ENCODE measurements at places on chromosomes 12 and 14.

DNA sequence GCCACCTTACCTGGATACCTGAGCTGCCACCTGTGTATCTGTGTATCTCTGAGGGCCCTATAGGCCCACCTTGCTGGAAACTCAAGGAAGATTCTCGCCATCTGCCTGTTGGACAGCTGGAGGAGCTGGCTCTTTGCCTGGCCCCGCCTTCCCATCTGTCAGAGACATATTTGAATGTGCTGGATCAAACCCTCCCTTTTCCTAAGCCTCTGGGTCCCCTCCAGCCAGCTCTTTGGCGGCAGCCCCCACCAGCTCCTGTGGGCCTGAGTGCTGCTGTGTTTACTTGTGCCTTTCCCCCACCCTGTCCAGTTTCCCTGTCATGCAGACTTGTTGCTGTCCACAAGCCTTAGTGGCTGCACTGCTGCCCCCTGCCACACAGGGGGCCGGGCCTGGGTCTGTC is 55.9 kb upstream of the SRSF5 start:
- DNase-seq, result no peak

DNA sequence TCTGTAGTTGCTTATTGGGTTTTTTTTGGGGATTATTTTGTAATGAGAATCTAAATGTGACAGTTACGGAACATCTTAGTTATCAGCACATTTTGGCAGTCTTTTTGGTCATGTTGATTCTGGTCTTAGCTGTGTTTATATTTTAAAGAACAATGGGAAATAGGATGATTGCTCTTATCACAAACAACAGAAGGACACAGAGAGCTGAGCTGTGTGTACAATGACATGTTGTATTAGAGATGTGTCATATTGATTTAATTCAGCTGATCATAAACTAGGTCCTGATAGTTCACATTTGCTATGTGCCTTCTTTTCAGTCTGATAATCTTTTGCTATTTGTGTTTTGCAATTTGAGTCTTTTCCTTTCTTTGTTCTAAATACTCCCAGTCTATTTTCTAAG is 781.7 kb downstream of the TRHDE start:
- no peak for DNase-seq

DNA sequence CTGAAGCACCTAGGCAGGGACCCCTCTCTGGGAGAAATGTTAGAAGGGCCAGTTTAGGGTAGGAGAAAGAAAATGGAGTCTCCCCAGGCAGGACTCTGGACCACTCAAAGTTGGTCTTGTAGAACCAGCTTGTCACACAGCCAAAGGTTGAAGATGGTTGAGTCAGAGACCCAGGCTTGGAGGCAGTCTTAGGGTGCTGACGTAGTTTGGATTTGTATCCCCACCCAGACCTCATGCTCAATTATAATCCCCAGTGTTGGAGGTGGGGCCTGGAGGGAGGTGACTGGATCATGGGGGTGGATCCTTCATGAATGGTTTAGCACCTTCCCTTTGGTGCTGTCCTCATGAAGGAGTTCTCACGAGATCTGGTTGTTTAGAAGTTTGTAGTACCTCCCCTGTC is 121.2 kb downstream of the CRACR2A start:
- no peak for DNase-seq

GRCh38 chr12:52494518-52494917 is 1.5 kb upstream of the KRT6A start:
- no peak for DNase-seq

DNA sequence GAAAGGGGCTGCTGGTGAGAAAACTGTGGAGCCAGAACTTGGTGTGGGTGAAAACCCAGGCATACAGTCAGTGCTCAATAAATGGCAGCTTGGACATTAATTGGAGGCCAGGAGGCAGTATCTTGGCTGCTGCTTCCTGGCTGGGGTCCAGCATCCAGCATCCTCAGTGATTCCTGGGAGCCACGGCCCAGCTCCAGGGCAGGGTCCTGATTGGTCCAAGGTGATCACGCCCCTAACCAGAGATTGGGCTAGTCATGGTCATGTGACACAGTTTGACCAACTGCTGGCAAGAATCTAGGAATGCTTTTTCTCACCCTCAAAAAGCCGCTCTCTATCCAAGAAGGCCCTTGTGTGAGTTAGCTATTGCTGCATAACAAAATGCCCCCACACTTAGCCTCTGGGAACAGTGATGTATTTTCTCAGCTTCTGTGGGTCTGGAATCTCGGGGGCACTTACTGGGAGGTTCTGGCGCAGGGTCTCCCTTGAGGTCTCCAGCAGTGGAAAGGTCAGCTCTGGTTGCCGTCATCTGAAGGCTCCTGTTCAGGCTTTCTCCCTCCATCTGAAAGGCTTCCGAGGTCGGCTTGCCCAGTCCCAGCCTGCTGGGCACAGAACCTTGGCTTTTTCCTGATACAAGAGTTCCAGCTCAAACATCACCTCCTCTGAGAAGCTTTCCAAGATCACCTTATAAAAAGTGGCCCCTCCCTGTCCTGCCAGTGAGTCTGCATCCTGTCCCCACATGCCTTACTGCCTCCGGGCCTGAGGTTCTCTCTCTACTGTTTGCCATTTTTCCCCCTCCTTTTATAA is 119.2 kb upstream of the NCOR2 start:
- no peak for DNase-seq

GRCh38 chr12:29578731-29579130 is 81.2 kb upstream of the OVCH1 start:
- no peak for DNase-seq

- no peak for DNase-seq
Observed at GRCh38 chr12:81617915-81618314, 141.2 kb downstream of the PPFIA2 start.

DNA sequence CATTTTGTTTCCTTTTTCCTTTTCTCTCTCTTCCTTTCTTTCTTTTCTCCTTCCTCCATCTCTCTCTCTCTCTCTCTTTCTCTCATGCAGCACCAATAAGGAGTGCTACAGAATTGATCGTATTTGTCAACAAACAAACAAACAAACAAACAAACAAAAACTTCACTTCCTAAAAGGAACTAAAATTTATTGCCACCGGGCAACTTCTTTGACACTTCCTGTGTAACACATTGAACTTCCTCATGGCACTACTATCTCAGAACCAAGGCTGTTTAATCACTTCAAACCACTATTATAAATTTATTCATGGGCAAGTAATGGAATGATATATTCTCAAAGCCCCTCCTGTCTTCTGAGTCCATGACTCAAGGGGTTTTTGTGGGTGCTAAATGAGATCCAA is 51.3 kb downstream of the SERPINA3 start:
- no peak for DNase-seq

- no peak for DNase-seq
Observed at GRCh38 chr12:39227218-39227617, 215.7 kb downstream of the KIF21A start.

- DNase-seq, result no peak
Observed at GRCh38 chr12:27119797-27120196, 37.4 kb upstream of the C12orf71 start.

DNA sequence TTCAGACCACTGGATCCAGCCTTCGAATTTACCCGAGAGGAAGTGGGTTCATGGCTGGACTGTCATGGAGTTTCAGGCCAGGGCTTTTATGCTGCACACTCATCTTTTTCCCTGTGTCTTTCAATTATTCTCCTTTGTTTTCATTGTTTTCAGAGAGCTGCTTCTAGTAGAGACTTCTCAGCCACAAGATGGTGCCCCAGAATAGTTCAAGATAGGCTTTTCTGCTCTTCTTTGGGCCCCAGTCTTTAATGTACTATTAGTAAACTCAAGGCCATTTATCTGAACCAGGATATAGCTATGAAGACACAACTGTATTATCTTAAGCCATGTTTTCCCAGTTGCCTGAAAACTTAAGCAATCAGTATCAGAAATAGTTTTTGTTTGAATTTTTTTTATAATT is 30.4 kb upstream of the PSMA6 start:
- DNase-seq, result no peak

- no peak for DNase-seq
Observed at GRCh38 chr12:12941450-12942350, 10.3 kb downstream of the GPRC5D start.
